ENCODE measurements at places on chromosomes 12 and 14. TPM values are rescaled to one million over a fixed set of nuclear protein-coding genes. Genes with fewer than 3 reads are reported as not detected.

HOTAIR gene
- total RNA-seq = not detected

DNAH10 gene
- 25.1 TPM for total RNA-seq

- no peak for DNase-seq
Measured at GRCh38 chr14:66038618-66039017, 447.6 kb upstream of the CCDC196 start.

DNA sequence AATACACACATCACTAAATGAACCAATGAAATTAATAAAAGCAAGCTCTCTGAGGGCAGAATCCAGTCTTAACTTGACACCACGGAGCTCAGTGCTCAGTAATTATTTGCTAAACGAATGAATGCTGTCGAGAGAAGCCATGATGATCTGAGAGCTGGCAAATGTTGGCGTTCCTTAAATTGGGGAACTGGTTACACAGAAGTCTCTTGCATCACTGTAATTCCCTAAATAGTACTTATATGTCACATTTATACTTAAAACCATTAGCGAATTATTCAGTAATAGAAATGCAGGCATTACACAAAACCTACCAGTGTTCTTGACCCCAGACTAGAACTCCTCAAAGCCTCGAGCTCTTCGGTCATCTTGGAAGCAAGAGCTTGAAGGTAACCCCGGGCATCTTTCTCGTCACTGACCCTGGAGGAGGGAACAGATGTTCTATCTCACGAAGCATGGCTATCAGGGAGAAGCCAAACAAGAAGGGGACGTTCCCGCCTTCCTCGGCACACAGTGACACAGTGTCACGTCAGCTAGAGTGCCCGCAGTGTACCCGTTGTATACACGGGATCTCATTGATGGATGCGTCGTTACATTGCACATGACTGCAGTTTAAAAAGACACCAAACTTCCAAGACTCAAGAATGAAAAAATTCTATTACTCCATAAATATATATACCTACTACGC lies 43.6 kb downstream of the AMN start:
- DNase-seq = no peak

- DNase-seq = no peak
Measured at GRCh38 chr12:46558677-46559076, 186.1 kb upstream of the SLC38A2 start.

DNA sequence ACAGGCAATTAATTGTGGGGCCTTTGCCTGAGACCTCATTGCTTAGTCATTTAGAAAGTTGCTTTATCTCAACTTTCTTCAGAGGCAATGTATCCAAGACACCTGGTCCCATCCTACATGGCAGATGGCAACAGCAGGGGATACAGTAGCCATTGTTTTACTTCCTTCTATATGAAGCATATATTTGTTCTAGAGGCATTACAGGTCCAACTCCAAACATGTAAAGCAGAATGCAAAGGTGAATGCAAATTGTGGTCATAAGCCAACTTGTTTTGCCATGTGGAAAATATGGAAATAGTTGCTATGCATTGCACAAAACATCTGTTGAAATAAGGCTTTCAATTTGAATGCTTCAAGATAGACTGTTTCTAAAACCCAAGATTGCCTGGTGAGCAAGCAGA lies 109.8 kb upstream of the BCAT1 start:
- no peak for DNase-seq

GRCh38 chr12:64061868-64062375 lies 160.2 kb downstream of the KICS2 start:
- DNase-seq = no peak

- no peak for DNase-seq
Measured at GRCh38 chr12:46187023-46187422, 81.8 kb downstream of the SLC38A1 start.

DNA sequence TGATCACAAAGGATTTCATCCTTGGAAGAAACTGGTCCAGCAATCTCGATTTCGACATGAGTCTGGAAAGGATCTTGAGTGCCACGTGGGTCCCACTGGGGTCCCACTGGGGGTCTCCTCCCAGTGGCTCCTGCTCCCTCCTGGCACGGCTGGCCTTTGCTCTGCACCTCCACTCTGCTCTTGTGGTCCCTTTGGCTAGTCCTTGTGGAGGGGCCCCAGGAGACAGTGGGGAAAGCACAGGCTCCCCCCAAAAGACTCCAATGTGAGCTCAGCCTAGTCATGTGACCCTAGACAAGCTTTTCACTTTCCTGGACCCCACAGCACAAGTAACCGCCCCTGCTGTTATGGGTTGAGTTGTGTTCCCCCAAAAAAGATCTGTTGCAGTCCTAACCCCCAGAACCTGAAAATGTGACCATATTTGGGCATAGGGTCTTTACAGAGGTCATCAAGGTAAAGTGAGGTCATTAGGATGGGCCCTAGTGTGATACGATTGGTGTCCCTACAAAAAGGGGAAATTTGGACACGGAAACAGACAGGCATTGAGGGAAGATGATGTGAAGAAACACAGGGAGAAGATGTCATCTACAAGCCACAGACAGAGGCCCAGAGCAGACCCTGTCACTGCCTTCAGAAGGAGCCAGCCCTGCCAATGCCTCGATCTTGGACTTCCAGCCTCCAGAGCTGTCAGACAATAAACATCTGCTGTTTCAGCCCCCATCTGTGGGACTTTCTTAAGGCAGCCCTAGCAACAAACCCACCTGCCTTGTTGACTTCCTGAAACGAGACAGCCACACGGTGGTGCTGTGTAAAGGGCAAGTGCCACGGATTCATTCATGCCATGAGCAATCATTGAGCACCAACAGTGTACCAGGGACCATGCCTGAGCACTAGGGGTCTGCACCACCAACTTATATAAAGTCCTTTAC lies 23.8 kb upstream of the PPP2R5C start:
- DNase-seq = no peak

- no peak for DNase-seq
Measured at GRCh38 chr14:34170882-34171281, 220.0 kb upstream of the EGLN3 start.

- no peak for DNase-seq
Measured at GRCh38 chr12:111850526-111850925, 8.5 kb downstream of the MAPKAPK5 start.

- DNase-seq = no peak
Measured at GRCh38 chr12:79983492-79983891, 48.6 kb upstream of the PPP1R12A start.

GRCh38 chr12:76726626-76727025 lies 37.3 kb upstream of the ZDHHC17 start:
- no peak for DNase-seq

All from upper lobe of left lung (tissue), 6 donors.